ENCODE measurements at places on chromosomes 4 and X.
A peak's percentile ranks its signal among the peaks of the same experiment; 100 is the strongest.

- DNase-seq, result peak; percentile 40
These were observed 8.6 kb downstream of the KLF3 start for GRCh38 chr4:38672397-38673129.

DNA sequence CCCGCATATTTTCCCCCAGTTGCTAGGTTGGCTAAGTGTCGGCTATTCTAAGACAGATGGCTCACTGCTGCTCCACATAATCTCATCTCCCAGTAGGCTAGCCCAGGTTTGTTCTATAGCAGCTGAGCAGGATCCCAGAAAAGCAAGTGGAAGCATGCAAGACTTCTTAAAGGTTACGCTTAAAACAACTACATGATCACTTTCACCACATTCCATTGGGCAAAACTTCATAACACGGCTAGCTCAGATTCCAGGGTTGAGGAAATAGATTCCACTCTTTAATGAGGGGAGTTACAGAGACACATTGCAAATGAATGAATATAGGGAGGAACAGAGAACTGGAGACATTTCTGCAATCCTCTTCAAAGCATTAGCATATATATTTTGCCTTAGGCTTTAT, 12.9 kb upstream of the RAB33B start:
- DNase-seq, result no peak

- no peak for DNase-seq
These were observed 62.3 kb upstream of the CD99 start for GRCh38 chrX:2628751-2629315.

DNA sequence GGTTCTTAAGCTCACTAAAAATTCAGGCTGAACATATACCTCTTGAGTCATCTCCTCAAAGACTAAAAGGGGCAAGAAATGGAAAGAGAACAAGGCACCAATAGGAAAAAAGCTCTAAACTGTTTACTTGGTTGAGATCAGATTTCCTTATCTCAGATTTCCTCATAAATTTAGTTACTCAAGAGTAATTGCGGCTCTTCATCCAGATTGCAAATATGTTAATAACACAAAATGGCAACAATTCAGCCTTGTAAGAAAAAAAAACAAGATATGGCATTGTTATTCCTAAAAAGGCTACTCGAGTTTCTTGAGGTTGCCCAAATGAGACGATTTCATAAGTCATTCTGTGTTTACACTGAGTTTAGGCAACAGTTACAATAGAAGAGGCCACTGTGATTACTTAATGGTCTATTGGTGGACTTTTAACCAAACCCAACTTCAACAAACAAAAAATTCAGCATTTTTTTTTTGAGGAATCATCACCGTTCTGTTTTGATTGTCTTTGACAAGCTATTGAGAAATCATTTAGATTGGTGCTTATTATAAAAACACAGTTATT, 97.9 kb upstream of the PDHA1 start:
- DNase-seq, result no peak

DNA sequence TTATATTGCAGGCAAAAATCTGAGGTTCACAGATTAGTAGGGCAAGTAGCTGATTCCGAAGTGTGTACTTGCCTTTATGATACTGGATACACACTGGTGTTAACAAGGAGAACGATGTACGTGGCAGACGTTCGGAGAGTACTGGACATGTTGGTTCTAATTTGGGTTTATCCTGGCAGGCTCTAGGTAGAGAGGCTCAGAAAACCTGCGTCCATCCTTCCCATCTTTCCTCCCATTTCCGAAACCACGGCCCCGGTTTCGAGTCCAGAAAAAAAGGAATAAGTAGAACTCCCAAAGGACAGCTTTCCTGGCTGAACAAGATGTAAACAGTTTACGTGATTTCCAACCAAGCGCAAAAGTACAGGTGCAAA, 351 bp upstream of the SLC30A9 start:
- no peak for DNase-seq

GRCh38 chr4:88275949-88276515, 8.3 kb downstream of the PPM1K start:
- DNase-seq, result no peak

DNA sequence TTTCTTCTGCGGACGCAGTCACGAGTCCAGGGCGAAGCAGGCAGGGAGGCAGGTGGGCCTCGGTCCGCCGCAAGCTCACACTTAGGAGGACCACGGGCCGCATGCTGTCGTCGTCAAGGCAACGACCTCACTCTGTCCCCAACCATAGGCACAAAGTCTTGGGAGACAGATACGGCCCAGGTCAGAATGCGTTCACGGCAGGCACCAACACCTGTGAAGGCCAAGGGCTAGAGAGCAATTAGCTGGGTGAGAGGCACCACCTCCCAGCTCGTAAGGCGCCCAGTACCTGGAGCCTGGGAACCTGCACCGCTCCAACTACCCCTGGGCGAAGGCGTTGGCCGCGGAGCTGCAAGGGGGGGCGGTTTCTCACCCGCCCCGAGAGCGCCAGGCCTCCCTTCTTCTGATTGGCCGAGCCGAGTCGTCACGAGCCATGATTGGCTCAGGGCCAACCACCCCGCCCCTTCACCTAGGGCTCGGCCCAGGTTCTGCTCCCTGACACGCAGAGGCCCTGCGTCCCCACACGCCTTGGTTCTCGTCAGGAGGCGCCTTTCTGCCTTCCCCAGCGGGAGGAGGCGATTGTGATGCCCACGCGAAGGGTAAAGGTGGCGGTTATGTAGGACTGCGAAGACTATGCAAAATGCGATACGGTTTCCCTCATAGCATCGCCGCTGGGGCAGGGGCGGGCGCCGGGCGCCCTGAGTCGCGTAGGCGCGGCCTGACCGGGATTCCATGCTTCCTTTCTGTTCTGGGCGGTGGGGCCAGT, at the start of gene CDKL2:
Gene CDKL2, minus strand, starts transcription at position 355 of the 763 bp plus-strand sequence. CDS start 4,540 bp downstream, outside the sequence.
- peak; percentile 62 for DNase-seq

DNA sequence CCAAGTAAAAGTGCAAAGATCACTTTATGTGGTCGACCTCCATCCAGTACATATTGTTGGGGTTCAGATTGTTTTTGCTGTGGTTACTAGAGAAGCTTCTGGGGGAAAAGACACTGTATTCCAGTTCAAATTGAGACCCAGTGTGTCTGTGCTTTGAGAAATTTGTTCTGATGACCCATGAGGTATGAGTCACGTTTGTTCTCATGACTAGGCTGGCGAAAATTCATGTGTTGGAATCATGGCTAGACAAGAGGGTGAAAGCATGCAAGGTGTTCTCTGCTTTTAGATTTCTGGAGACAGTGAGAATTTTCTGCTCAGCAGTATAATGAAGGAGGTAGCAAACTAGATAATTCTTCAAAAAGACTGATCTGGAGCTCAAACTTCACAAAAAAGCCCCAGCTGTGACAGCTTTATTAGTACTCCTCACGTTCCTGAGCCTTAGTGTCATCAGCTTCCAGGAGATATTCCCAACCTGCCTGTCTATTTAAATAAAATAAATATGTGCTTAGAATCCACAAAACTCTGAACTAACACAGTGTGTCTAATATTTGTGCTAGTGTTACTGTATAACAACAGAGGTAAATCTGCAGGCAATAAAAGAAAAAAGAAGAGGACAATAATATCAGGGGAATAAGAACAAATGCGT, 24.4 kb upstream of the FAM47B start:
- no peak for DNase-seq

- DNase-seq, result no peak
These were observed 17.4 kb upstream of the MAP3K15 start for GRCh38 chrX:19532709-19533108.

GRCh38 chrX:105973387-105973739, 65.2 kb downstream of the SERPINA7 start:
- DNase-seq, result no peak

- DNase-seq, result no peak
These were observed 89.7 kb downstream of the EPHA5 start for GRCh38 chr4:65580551-65580950.

- DNase-seq, result no peak
These were observed 248.1 kb upstream of the PPARGC1A start for GRCh38 chr4:24137671-24138601.

- no peak for DNase-seq
These were observed 94.0 kb upstream of the DKK2 start for GRCh38 chr4:107130157-107130556.

GRCh38 chr4:148216866-148217814, 225.1 kb downstream of the NR3C2 start:
- peak; percentile 59 for DNase-seq

GRCh38 chrX:122238801-122239200, 945.3 kb upstream of the GRIA3 start:
- no peak for DNase-seq

DNA sequence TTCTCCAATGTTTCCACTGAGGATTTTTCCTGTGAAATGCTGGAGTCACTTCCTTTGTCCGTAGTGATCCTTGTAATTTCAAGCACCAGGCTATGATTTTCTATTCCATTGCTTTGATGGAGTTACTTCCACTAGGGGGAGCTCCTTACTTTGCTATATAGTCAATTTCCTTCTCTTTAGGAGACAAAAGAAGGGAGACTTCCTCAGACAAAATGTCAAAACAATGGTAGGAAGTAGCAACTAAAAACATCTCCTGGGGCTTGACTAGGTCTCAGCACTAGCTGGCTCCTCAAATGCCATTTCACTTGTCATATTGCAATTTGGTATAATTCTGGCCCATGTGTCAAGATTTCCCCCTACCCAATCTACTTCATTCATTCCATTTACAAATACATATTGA, 24.1 kb downstream of the ZCCHC12 start:
- DNase-seq, result peak; percentile 41

DNA sequence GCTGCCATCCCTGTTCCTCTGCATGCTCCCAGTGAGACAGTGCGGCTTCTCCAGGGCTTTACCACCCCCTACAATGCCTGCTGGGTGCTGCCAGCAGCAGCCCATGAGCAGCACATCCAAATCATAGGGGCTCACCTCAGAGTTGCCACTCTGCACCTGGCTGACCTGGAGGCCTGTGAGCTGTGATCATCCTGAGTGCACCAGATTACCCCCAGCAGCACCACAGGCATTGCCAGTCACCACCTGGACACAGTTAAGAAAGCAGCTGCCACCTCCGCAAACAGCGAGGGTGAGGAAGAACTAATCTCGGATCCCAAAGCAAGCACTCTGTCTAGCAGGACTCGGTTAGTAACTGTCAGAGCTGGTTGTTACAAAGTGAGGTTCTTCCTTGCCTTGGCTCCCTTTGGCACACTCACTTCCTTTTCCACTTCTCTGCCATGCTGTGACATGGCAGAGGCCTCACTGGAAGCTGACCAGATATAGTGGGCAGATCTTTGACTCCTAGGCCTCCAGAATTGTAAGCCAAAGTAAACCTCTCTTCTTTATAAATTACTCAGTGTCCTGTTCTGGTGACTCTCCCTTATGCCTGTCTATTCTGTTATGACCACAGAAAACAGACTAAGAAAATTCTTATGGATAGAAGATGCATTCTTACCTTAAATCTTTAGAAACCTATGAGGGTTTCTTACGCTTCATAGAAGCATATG, 25.2 kb downstream of the LRIT3 start:
- DNase-seq, result no peak

DNA sequence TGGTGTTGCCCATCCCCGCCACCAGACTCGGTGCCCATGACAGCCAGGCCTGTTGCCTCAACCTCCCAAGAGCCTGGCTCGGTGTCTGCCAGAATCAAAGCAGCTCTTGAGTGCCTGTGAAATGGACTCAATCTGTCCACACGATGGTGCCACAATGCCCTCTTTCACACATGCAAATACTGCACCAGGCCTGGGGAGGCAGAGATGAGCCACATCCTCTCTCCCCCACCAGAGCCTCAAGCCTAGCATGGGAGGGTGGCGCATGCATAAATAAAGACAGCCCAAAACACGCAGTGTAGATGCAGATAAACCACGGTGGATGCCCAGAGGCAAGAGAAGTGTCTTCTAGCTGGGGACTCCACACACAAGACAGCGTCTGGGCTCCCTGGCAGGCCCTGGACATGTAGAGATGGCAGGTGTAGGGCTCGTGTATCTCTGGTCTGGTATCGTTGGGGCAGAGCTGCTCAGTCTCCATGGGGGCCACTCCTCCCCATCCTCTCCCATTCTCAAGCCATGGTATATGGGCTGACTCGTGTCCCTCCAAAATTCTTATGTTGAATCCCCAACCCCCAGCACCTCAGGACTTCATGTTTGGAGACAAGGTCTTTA, 65.6 kb downstream of the JAKMIP1 start:
- peak; percentile 55 for DNase-seq

DNA sequence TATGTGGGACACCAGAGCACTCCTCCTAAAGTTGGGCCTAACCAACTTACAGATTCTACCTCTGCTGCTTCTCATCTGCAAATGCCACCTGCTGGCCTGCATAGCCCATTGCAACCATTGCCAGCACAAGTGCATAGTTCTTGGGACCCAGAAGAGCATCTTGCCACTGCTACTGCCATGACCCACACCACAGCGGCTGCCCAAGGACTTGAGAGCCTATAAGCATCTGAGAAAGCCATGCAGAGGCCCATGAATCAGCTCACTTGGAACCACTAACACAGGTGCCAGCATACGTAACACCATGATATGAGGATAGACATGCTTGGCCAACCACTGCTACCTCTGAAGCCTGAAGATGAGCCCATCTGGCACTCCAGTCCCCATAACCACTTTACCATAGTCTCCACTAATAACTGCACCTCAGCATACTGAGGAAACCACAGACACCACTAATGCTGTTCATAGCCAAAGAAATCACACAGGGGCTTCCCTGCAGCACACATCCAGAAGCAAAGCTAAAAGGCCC, 258.1 kb upstream of the AGTR2 start:
- no peak for DNase-seq

DNA sequence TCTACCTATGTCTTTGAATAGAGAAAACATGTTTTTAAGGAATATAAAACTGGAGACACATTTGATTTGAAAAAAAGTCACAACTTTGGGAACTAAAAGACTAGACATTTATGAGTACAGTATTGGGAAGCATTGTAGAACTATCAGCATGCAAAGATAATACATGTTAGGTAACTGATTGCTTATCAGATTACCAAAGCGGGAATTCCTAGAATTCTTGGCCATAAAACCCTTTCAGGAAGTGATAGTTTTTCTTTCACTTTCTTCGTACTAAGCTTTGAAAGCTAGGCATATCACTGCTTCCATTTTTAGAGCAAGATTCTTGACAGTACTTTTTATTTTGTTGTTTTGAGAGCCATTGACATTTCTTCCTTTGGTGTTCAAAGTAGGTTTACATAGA, 646.6 kb upstream of the PITX2 start:
- DNase-seq, result no peak

DNA sequence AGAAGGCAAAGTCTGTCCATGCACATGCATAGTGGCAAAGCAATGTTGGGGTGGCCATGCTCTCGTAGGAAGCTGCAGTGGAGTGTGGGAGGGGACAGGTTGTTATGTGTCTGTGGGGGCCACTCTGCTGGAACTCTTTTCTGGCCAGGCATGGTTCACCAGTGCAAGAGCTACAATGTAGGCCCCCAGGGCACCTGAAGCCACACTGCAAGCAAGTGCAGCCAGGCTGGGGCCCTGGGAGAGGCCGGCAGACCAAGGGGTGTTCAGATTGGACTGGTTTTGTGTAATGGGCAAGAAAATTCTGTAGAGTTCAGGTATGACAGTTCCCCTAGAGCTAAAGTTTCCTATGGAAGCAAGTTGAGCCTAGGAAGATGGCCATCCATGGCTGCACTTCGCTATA, 97.0 kb upstream of the ZC4H2 start:
- DNase-seq, result no peak

Data from NCI-H526 (cell line).